Activated CD4-positive, alpha-beta memory T cell treated with anti-CD3 and anti-CD28 coated beads, Interleukin-2, amount 10 ng/mL, durations not matched to agents 7 days and 5 days (primary cell): ENCODE measurements at places on chromosomes 5 and 9.

DNA sequence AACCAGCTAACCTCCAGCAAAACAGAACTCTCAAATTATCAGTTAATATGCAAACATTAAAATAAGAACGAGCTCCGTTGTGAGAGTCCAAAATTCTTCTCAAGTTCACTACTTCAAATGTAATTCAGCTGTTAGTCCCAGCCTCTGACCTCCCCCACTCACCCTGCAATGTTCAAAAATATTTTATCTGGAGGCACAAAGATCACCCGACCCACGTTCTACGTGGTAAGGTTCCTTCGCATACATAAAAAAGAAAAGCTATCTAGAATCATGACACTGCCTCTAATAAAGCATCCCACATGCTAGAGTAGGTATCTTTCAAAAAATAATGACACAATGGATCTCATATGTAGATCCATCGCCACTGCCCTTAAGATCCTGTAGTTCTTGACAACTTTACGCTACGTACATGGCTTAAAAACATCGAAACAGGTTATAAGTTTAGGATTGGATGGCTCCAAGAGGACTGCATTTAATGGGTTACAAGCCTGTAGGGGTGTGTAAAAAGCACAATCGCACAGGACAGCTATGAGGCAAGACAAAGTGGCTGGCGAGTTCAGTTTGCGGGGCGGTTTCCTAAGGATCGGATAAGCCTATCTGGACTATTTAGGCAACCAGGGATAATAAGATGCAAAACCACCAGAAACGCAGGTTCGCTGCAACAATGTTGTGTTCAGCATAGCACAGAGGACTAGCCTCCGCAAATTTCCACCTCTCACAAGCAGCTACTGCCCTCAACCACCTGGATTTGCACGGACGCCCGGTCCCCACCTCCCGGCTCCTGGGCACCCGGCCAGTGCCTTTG, 969 bp downstream of the CLK4 start:
- DNase-seq = no peak

DNA sequence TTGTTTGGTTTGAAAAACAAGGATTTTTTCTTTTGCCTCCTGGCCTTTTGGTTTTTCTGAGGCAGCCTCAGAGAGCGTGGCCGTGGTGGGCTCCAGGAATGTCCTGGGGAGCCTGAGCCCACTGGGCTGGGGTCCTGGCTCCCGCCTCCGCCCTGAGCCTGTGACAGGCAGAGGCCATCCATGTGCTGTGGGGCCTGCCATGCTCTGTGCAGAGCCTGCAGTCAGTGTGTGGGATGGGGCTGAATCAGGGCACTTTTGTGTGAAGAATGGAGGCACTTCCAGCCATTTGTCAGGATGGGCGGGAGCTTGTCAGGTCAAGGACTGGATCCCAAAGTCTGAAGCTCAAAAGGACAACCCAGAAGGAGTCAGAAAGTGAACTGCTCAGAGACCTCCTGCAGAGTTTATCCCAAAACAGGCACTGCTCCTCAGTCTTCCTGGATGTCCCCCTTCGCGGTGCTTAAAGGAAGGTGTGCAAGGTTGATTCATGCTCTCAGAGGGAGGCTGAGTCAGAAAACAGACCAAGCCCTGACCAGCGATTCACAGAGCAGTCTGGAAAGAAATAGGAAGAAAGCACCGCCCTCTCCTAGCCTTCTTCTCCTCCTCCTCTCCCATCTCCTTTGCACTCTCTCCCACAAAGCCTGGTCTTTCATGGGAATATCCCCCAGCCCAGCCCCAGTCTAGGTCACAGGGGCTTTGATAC, 53.2 kb downstream of the MVB12B start:
- no peak for DNase-seq

DNA sequence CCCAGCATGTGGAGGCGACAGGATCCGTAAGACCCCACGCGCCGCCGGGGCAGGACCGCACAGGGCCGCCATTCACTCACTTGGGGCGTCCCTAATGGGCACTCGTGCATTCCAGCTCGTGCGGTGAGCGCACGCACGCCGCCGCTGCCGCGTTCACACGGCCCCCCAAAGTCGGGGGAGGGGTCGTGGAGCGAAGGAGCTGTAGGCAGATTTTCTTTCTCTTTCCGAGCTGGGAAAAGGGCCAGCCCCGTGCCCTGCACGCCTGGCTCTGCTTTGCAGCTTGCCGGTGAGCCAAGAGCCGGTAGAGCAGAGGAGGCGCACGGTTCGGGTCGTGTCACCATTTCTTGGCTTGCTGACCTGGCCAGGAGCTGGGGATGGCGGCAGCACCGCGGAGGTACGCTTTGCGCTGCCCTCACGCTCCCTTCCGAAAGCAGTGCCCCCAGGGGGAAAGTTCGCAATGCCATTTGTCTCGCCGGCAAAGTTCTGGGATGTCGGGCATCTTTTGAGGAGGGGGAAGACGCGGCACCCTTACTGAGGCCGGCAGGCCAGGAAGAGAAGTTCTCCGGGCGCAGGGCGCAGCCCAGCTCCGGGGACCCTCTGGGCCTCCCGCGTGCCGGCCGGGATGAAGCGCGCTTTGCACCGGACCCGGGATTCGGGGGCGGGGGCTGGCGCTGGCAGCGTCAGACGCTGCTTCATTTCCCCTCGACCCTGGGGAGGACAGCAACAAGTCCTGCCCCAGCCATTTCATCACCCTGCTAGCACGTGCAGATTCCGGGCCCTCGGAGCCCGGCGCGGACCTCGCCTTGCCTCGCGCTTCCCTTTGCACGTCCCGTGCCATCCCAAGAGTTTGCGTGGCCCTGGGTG, 898 bp downstream of the STC2 start:
- DNase-seq = peak; percentile 24

- DNase-seq = no peak
These were observed 33.0 kb upstream of the SLC25A51 start for GRCh38 chr9:37936965-37937364.

DNA sequence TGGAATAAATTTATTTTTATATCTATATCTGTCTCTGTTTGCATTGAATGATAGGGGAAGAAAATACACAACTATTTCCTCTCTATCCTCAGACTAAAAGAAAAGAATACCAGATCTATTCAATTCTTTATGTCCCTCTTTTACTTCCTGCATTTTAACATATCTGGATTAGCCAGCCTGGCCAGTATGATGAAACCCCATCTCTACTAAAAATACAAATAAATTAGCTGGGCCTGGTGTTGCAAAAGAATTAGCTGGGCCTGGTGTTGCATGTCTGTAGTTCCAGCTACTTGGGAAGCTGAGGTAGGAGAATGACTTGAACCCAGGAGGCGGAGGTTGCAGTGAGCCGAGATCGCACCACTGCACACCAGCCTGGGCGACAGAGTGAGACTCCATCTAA, 182.0 kb downstream of the LURAP1L start:
- DNase-seq = no peak

- no peak for DNase-seq
These were observed 112.3 kb upstream of the GDNF start for GRCh38 chr5:37951946-37952721.

DNA sequence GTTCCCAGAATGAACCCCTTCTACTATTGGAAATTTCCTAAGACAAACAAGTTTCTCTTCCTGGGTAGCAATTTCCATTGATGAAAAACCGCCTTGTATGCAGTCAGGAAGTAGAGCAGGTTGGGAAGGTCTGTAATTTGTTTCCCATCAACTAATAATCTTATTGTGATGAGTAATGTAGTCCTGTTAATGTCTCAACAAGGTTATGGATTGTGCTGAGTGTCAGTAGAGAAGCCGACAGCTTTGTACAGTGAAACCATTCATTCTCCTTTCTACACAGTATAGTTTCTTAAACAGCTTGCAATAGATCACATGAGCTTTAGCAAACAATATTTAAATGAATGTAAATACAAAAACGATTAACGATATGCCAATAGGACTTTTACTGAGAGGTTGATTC, 355.4 kb upstream of the WWC1 start:
- no peak for DNase-seq
